ENCODE measurements at places on chromosomes 5 and 9.

DNA sequence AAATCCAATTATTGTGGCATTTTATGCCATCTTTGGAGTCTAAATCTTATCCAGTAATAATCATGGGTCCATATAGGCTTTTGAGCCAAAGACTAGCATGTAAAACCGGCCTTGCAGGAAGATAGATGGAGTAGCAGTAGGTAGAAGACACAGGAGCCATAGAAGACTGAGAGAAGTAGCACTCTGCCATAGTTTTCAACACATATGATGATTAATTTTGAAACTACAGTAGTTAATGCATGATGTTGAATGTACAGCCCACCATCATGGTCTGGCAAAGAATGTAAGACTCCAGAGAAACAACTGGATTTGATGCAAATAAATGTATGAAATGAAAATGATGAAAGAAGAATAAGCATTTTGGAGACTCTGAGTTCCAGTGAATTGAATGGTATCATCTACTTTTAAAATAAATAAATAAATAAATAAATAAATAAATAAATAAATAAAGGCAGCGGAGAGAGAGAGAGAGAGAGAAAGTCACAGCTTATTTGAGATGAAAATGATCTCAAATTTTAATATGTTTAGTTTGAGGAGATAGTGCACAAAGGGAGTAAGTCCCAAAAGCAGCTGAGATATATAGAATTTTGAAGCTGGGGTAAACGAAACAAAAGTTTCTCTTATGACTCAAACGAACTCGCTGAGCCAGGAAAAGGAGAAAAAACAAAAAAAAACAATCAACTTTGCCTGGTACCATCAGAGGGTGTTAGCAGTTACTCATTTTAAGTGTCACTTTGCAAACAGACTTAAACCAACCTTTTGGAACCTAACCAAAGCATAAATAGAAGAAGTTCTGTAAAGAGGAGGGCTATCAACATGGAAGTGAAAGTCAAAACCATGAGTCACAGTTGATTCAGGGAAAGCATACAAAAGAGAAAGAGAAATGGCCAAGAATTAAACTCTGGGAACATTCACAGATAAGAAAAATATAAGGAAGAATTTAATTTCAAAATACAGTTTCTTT is 388.7 kb downstream of the CETN3 start:
- no peak for DNase-seq

GRCh38 chr5:33114361-33114760 is 326.4 kb upstream of the TARS1 start:
- DNase-seq: no peak

- no peak for DNase-seq
Measured at GRCh38 chr5:122997294-122997693, 39.2 kb downstream of the PPIC start.

GRCh38 chr5:2334719-2335118 is 416.8 kb downstream of the IRX2 start:
- DNase-seq: no peak

- no peak for DNase-seq
Measured at GRCh38 chr5:80161165-80161564, 94.7 kb downstream of the SERINC5 start.

- DNase-seq: no peak
Measured at GRCh38 chr9:96071076-96071814, 195.8 kb downstream of the ERCC6L2 start.

- no peak for DNase-seq
Measured at GRCh38 chr5:1943481-1943880, 60.8 kb upstream of the IRX4 start.

- DNase-seq: no peak
Measured at GRCh38 chr5:115594128-115595047, 7.9 kb downstream of the TICAM2 start.

- DNase-seq: no peak
Measured at GRCh38 chr5:7850395-7851239, at the start of gene CFAP90. Gene CFAP90 (minus strand): TSS chr5:7851133. CDS start chr5:7851021, 112 bp downstream.

- DNase-seq: no peak
Measured at GRCh38 chr9:20599195-20599594, 23.1 kb downstream of the MLLT3 start.

GRCh38 chr5:111016801-111017200 is 54.7 kb upstream of the TSLP start:
- no peak for DNase-seq

DNA sequence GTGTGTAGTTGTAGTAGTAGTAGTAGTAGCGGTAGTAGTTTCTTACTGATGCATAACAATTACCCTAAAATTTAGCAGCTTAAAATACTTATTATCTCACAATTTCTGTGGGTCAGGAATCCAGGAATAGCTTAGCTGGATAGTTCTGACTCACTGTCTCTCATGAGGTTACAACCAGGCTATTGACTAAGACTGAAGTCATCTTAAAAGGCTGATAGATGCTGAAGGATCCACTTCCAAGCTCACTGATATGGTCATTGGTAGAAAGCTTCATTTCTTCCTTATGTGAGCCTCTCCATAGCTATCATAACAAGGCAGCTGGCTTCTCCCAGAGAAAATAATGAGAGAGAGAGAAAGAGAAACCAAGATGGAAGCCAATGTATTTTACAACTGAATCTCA is 147.5 kb upstream of the FBXL17 start:
- DNase-seq: no peak

- DNase-seq: no peak
Measured at GRCh38 chr9:126399251-126399650, 72.6 kb downstream of the MVB12B start.

- DNase-seq: no peak
Measured at GRCh38 chr9:74755355-74755754, 132.4 kb downstream of the TRPM6 start.

- no peak for DNase-seq
Measured at GRCh38 chr5:23994581-23995370, 487.4 kb downstream of the PRDM9 start.

DNA sequence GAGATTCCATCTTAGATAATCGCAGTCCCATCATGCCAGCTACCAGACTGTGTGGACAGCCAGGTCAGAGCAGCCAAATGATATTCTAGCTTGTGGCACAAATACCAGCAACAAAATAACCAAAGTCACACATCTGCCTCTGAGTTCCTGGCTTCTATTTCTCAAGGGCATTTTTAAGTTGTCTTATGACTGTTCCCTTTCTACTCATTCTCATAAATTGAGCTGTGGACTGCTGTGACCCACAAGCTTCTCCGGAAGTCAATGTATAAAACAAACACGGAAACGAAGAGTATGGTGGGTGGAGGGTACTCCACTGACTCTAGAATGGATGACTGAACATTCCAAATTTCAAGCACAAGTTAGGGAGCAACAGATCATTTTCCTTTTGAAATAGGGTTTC is 43.9 kb downstream of the PDCD1LG2 start:
- no peak for DNase-seq

DNA sequence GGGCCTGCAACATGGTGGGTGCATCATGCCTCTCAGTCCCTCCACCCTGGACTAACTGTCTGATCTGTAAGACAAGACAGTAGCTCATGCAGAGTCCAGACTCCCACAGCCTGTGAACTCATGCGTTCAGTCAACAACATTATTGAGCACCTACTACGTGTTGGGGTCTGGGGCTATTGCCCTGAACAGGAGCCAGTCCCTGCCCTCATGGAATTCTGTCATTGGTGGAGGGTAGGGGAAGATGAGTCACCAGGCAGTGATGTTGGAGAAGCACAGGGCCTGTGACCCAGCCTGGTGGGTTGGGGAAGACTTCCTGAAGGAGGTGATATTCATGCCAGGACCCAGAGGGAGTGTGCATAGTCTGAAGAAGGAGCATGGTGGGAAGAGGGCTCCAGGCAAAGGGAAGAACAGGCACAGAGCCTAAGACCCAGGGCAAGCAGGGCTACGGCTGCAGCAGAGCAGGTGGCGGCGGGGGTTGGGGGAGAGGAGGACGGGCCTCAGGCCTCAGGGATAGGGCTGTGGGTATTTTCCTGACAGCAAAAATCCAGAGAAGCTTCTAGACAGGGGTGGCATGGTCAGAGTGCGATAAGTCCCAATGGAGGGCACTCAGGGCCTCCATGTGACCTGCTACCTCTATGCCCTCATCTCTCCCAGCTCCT is 26.7 kb upstream of the PSD2 start:
- peak; percentile 6 for DNase-seq

Measured in CD8-positive, alpha-beta T cell (primary cell).